ENCODE measurements at places on chromosomes 5 and 9.

GRCh38 chr5:113292462-113292861 lies 142.3 kb downstream of the TSSK1B start:
- no peak for DNase-seq

DNA sequence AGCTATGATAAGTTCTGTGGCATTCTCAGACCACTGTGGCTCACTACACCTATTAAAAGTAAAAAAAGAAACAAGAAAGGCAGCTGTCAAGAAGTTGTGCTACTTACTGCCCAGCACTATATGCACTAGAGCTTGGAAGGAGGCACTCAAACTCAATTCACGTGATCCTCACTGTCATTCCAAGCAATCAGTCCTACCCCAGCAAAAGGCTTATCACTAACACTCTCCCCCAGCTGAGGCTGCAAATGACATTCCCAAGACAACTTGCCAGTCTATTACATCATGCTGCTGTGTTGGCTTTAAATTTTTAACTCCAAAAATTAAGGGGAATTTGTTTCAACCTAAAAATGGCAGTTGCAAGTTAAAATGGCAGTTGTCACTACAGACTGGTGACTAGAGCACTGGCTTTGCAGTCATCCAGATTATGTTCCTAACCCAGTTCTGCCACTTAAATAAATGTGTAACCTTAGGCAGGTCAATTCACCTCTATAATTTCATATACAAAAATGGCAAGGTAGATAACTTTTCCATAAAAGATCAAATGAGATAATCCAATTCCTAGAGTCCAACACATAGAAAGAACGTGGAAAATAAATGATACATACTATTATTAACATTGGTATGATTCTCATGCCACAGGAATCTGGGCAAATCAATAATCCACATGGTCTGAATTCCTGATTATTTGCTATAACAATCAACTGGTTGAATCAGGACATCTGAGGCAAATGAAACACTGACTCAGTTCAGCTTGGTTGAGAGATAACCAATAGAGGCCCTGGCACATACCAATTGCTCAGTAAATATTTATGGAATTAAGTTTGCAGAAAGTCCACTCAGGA lies 52.4 kb downstream of the FBXW11 start:
- no peak for DNase-seq

- DNase-seq: no peak
Observed at GRCh38 chr9:18452276-18452675, 21.7 kb upstream of the ADAMTSL1 start.

GRCh38 chr5:71957292-71957898 lies 149.9 kb upstream of the MAP1B start:
- peak; percentile 71 for DNase-seq

- no peak for DNase-seq
Observed at GRCh38 chr5:9196403-9197227, 349.3 kb downstream of the SEMA5A start.

DNA sequence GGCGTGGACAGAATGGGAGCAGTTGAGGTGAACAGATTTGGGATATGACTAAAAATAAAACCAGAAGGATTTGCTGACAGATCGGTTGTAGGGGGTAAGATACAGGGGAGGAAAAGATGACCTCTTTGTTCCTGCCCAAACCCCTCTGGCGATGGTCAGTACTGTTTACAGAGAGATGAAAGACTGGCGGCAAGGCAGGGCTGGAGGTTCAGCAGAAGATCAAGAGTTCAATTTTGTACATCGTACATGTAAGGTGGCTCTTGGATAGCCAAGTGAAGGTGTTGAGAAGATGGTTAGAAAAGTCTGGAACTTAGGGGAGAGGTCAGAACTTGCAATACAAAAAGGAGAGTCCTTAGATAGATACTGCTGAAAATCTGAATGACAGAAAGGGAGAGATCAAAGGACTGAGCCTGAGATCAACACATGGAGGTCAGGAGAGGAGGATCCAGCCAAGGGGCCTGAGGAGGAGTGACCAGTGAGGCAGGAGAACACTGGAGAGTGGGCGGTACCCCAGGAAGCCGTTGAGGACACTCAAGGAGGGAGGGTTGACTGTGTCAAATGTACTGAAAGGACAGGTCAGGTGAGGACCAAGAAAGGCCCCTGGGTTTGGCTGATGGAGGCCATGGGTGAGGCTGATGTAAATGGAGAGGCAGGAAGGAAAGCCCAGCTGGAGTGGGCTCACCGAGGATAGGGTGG lies 7.1 kb downstream of the IL4 start:
- DNase-seq: no peak

- DNase-seq: no peak
Observed at GRCh38 chr9:31753756-31754155, 630.7 kb upstream of the ACO1 start.

DNA sequence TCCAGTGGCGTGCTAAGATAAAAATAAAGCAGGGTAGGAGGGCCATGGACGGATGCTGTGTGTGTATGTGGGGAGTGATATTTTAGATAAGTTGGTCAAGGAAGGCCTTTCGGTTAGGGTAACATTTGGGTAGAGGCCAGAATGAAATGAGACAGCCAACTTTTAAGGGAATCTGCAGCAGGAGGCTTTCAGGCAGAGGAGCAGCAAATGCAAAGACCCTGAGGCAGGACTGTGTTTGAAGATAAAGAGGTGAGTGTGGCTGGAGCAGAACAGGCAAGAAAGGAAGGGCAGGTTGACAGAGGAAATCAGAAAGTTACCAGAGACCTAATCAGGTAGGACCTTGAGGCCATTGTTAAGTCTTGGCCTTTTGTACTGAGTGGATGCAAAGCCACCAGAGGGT lies 106.2 kb downstream of the MAST4 start:
- no peak for DNase-seq

- DNase-seq: no peak
Observed at GRCh38 chr5:96909435-96909834, 26.4 kb upstream of the LNPEP start.

GRCh38 chr5:50786073-50786472 lies 119.6 kb downstream of the PARP8 start:
- DNase-seq: no peak

GRCh38 chr5:102375272-102375671 lies 79.2 kb upstream of the SLCO4C1 start:
- no peak for DNase-seq

DNA sequence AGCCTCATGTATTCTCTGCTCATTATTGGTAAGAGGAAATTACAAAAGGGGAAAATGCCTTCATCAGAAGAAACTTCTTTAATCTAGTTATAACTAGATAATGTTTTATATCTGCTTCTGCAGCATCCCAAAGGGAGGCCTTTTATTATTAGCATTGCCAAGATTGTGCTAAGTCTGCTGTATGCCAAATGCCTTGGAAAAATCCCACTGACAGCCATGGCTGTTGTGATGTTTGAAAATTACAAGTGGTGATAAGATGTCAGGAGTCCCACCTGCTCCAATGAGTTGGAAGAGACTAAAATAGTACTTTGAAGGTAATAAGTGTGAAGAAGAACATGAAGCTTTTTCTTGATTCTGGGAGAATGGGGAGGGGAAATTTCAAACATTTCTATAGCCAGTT lies 345.0 kb downstream of the GABRB2 start:
- DNase-seq: peak; percentile 27

- peak; percentile 7 for DNase-seq
Observed at GRCh38 chr9:12221470-12221869, 471.7 kb upstream of the TYRP1 start.

DNA sequence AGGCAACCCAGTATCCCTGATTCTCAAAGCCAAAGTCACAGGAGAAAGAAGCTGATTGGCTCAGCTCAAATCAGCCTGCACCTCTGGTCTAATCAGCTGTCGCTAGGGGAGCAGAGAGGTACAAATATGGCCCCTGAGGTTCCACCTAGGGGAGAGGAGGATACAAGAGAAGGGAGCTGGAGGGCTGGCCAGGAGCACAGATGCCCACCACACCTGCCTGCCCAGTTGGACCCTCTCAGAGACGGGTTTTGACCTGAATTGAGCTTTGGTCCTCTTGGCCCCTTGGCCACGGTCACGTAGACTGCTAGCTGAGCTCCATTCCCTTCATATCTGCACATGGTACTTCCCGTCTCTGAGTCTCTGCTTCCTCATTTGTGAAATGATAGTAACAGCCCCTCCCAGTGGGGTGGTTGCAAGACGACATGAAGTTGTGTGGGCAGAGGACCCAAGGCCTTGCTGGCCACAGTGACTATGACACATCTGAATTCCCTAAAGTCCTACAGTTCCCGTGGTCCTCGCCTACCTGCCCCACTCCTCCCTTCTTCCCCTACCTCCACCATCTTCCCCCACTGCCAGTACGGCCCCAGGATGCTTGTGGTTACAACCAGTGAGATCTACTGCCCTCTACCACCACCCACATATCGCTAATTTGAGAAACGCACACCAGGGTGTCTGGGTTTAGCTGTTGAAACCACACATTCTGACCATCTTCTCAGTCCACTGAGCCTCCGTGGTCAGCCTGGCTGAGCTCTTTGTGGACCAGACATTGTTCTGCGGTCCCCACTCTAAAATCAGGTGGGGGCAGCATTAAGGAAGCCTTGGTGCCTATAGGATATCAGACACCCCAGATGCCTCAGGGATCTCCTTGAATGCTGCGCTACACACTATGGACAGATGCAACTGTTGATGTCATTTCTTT lies 60.3 kb upstream of the NEK6 start:
- DNase-seq: no peak

GRCh38 chr9:109319626-109320241 lies 1.1 kb downstream of the EPB41L4B start:
- DNase-seq: peak; percentile 34

DNA sequence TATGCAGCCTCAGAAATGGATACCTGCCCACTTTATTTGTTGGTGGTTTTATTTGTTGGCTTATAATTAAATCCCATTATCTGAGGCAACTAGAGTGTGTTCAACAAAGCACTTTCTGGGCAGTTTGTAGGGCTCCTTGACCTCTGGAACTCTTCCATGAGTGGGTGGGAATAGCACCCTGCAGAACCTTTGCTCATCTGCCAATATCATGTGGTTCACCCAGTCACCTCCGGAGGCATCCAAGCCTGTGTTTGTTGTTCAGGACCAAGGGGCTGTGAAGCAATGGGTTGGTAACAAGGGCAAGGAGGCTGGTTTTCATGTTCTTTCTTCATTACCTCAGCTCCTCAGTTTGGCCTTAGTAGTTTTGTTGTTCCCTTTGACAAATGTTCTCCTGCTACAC lies 314.0 kb downstream of the NDUFS4 start:
- no peak for DNase-seq

- peak; percentile 97 for DNase-seq
Observed at GRCh38 chr9:99718631-99719030, 103.1 kb upstream of the NR4A3 start.

GRCh38 chr5:135393229-135393628 lies 5.8 kb downstream of the MACROH2A1 start:
- DNase-seq: no peak

DNA sequence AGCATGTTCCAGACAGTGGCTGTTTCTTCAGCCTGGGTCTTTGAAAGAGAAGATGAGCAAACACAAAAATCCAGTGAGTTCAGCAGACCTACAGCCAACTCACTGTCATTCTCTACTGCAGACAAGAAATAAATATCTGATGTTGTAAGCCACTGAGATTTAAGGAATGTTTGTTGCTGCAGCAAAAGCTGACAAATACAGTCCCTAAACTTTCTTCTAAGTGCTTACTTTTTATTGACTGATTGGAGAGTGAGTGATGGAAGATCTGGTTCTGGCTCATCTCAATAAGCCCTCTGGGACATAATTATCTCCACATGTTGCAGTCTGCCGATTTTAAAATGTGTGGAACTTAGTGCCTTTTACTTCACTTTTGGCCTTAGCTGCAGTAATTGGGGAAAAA lies 69.9 kb upstream of the LMNB1 start:
- no peak for DNase-seq

DNA sequence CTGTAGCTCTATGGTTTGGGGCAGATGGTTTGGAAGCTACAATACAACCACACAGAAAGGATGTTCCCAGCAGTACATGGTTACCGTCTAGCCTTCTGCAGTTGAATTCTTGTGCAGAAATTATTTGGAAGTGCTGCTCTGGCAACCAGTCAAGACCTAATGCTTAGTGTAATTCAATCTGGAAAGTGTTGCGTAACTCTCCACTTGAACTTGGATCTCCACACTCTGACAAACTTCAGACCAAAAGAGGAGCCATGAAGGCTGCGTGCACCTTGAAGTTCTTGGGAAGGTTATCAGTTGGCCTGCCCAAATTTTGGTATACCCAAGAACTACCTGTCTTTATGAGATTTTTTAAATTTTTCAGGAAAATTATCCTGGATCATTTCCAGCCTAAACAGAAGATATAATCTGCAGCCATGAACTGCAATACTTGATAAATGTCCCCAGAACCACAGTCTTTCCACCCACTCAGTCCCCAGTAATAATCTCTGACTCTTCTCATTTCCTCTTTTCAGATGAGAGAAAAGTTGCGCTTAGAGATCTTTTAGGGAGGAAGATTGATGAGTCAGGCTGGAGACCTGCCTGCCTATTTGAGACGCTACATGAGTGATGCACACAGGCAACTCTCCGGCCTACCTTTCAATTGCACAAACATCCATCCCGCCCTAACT lies 159.9 kb downstream of the FANCC start:
- no peak for DNase-seq

DNA sequence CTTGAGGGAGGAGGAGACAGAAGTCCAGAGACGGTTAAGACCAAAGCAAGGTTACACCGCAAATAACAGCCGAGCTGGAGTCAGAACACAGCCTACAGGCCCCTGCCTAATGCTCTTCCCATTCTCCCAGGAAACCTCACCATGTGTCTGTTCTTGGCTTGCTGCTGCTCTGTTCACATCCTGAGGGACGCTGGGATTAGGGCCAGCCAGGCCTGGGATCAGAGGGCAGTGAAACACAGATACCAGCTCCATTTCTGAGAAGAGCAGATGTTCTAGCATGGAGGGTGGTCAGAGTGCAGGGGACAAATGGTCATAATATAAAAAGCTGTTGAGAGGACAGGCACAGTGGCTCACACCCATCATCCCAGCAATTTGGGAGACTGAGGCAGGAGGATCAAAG lies 124.8 kb upstream of the LARP1 start:
- DNase-seq: no peak

DNA sequence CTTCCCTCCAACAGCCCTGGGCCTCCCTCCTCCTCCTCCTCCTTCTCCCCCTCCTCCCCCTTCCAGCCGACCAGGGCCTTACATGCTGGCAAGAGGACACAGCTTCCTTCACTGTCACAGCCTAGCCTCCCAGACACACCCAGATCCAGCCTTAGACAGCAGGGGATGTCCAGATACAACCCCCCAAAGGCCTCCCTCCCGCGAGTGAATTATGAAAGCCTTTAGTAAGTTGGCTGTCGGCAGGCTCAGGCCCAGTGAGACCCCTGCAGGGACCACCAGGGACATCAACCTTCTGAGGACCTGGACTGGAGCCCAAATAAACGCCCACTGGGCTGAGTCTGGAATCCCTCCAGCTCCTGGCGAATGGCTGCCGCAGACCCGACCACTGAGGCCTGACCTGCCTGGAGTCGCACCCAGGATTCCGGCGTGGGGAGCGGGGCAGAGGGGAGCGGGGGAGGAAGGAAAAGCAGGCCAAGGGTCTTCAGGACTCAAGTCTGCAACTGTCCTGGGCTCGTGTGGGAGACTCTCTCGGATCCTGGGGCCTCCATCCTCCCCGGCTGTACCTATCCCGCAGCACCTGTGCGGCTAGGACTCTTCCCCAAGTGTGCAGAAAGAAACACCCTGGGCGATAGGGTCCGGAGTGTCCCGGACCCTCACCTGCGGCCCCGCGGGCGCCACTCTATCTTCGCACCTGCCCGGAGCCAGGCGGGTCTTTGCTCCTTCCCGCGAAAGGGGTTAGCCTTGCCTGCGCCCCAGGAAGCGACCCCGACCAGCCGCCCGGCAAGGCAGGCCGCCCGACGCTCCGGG lies 705 bp downstream of the SEPTIN8 start:
- DNase-seq: peak; percentile 55

Data from brain (organoid and tissue), 16 donors.